ENCODE measurements at places on chromosomes 5 and 9.
A peak's percentile ranks its signal among the peaks of the same experiment; 100 is the strongest.

DNA sequence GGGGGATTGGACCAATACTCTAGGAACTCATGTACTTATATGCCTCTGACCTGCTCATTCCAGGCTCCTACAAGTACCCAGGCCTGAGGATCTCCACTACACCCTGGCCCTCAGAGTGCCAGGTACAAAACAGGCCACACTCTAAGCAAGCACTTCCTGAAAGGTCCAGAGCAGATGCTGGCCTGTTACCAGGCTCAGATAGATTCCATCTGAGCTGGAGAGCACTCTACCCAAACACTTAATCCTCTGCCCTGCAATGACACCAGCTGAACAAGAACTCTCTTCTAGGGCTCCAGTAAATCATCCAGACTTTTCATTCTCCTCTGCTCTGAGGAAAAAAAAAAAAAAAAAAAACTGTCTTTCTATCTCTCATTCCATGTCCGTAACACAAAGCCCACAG is 2.9 kb downstream of the P4HA2 start:
- no peak for DNase-seq

DNA sequence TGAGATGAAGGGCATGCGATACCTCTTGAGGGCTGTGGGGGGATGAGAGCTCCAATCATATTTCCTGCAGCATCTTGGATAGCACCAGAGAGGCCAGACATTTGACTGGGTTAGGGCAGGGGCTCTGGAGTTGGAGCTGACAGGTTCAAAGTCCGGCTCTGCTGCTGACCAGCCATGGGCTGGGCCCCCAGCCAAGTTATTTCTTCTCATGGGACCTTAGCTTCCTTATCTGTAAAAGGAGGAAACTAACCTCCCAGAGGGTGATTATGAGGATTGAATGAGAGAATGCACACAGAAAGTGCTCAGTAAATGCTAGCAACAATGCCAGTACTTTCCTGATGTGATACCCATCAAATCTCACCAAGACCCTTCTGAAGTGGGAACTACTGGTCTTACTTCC is 65.2 kb upstream of the SLC25A51 start:
- no peak for DNase-seq

- DNase-seq, result no peak
These were observed 21.6 kb upstream of the ANXA1 start for GRCh38 chr9:73129941-73130685.

DNA sequence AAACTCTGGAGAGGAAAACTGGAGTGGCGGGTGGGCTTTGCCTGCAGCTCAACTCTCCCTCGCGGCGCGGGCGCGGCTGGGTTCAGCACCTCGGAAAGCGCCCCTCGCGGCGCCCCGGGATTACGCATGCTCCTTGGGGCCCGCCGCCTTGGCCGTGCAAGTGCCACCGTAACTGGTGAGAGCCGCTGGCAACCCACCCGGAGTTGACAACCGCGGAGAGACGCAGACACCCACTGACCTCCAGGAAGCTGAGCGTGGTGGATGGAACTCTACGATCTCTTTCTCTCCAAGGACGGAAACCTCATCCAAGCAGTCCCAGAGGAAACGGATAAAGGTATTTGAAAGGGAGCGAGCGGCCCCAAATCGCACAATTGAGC is 194 bp upstream of the RXFP3 start:
- DNase-seq, result peak; percentile 25

DNA sequence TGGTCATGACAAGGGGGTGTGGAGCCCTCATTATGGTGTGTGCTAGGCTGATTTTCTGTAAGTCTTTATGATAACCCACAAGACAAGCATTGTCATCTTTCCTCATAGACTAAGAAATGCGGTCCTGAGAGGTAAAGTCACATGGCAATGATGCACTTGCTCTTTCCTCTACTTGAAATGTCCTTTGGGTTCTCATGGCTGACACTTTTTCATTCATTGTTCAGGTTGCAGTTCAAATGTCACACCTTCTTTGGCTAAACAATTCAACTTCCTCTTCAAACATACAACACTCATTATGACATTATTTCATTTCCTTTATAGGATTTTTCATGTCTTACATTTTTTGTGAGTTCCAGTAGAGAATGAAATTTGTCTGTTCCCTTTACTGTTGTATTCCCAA is 323.6 kb upstream of the PRR16 start:
- no peak for DNase-seq

DNA sequence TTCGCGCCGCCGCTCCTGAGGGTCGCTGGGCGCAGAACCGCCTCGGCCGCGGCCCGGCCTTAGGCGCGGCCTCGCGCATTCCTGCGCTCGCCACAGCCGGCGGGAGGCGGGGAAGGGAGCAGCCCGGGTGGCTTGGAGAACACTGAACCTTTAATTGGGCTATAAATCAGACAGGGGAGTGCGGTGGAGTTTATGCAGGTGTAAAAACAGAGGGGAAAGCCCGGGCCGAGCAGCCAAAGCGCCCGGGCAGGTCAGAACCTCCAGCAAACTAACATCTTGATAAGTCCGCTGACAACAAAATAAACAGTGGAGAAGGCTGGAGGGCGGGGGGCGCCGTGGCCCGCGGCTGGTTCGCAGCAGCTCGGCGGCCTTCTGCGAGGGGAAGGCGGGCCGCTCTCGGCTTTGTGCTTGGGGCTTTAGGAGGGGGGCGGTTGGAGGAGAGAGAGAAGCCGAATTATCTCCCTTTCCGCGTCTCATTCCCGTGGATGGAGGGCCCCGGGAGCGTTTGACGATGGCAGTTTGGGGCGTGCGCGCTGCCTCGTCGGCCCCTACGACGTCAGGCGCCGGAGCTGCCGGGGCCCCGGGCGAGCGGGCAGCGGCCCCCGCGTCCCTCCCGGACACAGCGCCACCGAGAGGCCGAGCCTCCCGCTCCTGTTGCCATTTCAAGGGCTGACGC is 11.3 kb downstream of the FOXD1 start:
- DNase-seq, result no peak

- no peak for DNase-seq
These were observed 63.7 kb downstream of the HABP4 start for GRCh38 chr9:96513622-96514021.

DNA sequence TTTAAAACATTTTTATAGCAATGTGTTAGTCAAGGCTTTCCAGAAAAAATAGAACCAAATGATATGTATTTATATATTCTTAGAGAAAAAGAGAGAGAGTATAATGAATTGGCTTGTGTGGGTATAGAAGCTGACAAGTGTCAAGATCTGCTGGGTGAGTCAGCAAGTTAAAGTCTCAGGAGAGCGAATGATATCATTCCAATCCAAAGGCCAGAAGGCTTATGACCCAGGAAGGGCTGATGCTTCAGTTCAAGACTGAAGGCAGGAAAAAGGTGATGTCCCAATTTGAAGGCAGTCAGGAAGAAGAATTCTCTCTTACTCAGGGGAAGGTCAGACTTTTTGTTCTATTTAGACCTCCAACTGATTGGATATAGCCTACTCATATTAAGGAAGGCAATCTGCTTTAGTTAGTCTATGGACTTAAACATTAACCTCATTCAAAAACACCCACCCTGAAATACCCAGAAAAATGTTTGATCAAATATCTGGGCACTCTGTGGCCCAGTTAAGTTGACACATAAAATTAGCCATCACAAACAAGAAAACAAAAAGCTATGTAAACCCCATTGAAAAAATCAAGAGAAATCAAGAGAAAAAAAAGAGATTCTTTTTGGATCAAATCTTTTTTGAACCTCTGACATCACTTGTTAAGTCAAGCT is 189.6 kb downstream of the PIK3R1 start:
- no peak for DNase-seq

DNA sequence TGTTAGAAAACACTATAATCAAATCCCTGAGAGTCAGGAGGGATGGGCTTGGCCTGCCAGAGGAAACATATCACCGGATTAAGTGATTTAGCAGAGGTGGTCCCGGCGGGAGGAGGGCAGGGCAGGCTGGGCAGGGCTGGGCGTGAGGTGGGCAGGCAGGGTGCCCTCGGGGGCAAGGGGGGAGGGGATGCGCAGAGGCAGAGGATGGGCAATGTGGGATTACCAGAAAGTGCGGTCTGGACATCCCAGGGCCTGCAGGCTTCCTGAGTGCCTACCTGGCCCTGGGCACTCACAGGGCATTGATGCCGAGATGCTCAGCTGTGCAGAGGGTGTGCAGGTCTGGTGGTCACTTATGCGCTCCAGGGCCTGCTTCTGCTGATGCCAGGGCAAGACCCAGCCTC is 115.2 kb downstream of the ADAMTS2 start:
- DNase-seq, result no peak

GRCh38 chr5:84758008-84758407 is 373.3 kb upstream of the EDIL3 start:
- DNase-seq, result no peak

GRCh38 chr5:125639858-125640257 is 783.4 kb upstream of the GRAMD2B start:
- no peak for DNase-seq

DNA sequence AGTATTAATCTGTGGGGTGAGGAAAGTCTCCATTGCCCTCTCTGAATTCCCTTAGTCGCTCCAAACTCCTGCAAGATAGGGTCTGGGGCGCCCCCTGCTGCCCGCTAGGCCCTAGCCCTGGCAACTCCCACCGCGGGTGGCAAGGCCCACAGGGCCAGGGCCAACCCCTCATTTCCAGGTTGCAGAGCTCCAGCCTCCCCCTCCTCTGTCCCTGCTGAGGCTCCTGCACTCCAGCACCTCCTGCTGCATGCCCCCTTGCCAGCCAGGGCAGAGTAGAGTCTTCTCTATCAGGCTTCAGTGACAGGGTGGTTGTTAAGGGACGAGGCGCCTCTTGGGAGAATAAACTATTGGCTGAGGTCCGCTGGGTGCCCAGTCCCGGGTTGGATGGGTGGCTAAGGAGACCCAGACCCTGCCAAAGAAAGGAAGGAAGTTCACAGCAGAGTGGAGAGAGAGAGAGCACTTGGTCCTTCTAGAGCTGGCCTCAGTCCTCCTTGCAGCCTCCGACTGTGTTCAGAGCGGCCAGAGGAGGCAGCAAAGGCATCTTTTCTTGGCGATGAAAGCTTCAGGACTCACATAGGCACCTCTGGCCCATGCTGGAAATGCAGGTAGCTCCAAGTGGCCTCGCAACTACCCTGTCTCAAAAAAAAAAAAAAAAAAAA is 45.6 kb downstream of the SAR1B start:
- peak; percentile 79 for DNase-seq

DNA sequence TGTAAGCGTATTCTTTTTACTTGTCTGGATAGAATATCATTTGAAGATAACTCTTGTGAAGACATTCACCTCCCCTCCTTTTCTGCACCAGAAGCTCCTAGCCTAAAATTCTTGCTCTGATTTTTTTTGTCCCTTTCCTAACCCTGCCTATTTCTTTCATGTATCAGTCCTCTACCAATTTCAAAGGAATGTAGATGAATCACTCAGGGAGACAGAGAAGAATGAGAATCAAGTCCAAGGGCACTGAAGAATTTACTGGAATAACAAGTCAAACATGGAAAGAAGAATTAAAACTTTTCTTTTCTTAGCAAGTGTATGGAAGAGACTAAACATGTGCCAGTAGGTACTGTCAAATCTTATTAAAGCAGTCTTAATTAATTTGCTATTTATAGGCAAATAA is 618.7 kb downstream of the DNAH5 start:
- DNase-seq, result no peak

DNA sequence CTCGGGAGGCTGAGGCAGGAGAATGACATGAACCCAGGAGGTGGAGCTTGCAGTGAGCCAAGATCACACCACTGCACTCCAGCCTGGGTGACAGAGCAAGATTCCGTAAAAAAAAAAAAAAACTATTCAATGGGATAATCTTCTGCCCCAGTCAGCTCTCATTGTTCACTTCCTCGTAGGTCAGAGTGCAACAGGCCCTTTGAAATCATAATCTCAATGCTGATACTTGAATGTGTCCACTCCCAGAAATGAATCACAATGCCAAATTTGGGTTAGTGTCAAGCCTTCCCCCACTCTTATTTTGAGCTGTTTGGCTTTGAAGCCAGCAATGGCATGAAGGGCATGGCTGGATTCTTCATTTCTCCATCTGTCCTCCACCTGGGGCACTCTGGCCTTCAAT is 610.3 kb upstream of the KLF4 start:
- no peak for DNase-seq

DNA sequence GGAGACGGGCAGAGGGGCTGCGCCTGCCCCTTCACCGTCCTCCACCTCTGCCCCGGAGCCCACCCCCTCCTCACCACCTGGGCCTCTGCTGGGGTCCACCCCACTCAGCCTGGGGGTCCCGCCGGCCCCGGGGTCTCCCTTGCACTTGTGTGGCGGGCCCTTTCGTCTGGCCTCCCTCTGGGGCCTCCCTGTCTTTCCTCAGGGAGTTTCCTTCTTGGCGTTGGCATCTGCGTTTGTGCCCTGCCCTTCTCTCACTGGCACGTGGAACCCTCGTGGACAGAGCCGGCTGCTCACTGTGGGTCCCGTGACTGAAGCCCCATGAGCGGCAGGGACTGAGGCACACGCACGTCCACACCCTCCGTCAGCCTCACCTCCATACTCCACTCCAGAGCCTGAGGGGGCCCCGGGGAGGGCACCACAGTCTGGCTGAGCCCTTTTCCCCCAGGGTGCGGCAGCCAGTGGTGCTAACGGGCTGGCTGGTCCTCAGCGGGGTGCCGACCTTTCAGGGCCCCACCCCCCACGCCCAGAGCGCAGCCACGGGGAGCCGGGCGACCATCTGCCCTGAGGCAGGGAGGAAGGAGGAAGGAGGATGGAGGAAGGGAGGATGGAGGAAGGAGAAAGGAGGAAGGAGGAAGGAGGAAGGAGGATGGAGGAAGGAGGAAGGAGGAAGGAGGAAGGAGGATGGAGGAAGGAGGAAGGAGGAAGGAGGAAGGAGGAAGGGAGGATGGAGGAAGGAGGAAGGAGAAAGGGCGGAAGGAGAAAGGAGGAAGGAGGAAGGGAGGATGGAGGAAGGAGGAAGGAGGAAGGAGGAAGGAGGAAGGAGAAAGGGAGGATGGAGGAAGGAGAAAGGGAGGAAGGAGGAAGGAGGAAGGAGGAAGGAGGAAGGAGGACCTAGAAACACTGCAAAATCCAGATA is 53.0 kb upstream of the NRARP start:
- DNase-seq, result no peak

- no peak for DNase-seq
These were observed 85.7 kb downstream of the ALDH7A1 start for GRCh38 chr5:126509339-126509738.

- no peak for DNase-seq
These were observed 275.3 kb downstream of the GADD45G start for GRCh38 chr9:89880161-89880560.

DNA sequence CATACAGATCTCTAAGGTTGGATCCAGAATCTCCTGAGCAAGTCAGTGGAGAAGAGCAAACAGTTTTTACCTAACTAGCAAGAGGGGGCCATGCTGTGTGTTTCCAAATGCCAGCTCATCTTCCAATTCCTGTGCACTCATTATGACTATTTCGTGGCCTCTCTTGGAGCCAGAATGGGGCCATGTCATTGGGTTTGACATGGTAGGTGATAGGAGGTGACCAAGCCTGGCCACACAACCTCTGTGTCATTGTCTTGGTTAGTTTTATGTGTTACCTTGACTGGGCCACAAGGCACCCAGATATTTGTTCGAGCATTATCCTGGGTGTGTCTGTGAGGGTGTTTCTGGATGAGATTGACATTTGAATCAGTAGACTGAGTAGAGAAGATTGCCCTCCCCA is 206.2 kb downstream of the HSPA4 start:
- DNase-seq, result no peak

- no peak for DNase-seq
These were observed 23.7 kb upstream of the NFIB start for GRCh38 chr9:14337615-14338014.

- DNase-seq, result no peak
These were observed 83.5 kb upstream of the SEMA6A start for GRCh38 chr5:116658141-116658540.

GRCh38 chr9:119500072-119500771 is 131.0 kb upstream of the BRINP1 start:
- no peak for DNase-seq

- no peak for DNase-seq
These were observed 63.1 kb downstream of the FOXI1 start for GRCh38 chr5:170168797-170169196.
